Stimulated activated naive CD4-positive, alpha-beta T cell (primary cell): ENCODE measurements at places on chromosomes 16 and 17.

DNA sequence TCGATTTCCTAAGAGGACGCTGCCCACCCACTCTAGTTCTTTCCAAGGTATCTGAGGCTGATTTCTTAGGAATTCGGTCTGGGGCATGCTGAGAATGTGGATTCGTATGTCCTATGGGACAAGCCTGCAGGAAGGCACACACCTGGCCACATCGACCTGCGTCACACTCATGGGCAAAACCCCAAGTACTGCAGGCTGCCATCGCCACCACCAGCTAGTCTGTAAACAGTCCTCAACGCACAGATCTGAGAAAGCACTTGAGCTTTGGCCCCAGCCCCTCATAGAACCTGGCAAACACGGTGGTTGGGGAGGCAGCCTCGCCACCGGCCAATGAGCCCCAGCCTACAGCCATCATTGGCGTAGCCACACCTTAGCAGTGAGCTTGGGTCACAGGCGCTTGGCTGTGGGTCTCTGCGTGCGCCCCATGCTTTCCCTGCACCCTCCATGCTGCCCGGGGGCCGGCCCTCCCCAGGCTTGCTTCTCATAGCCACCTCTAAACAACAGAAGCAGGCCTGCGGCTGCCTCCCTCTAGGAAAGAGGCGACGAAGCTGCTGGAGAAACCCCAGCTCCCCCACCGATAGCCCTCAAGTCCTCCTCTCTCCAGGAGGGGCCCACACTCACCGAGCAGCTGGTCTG is 75.1 kb downstream of the ZNF778 start:
- DNase-seq = no peak

GRCh38 chr16:28297784-28298510 is 5.6 kb downstream of the SBK1 start:
- DNase-seq = no peak

GRCh38 chr16:58022601-58023371 is 2.8 kb upstream of the MMP15 start:
- DNase-seq = no peak

GRCh38 chr17:46072998-46073397 is 73.9 kb downstream of the STH start:
- DNase-seq = no peak

DNA sequence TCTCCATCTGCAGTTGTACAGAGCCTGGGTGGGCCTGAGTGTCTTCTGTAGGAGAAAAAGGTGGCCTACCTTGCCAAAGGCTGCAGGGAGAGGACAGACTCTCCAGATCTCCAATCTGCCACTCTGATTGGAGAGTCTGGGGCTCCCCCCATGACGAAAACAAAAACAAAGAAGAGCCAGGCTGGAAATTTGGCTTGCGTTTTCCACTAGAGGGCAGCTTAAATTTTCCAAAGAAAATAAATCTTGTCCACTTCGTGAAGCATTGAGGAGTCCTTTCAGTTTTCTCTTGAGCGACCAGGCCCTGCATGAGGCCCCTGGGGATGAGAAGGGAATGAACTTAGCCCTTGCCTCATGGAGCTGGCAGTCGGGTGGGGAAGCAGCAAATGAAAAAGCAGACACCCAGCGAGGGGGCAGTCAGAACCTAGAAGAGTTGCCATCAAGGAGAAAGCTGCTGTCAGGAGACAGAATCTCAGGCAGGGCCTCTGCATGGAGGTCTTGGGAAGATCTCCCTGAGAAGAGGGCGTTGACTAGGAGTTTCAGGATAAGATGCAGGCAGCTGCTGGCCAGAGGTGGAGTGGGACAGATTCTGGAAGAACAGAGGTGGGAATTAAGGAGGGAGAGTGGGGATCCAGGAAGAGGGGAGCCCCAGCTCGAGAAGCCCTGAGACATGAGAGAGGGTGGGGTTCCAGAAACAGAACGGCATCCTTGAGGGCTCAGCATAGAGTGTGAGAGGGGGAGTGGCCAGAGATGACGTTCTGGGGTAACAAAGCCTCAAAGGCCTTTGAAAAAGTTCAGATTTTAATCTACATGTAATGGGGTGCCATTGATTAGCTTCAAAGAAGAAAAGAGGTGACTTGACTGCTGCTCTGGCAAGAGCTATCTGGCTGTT is 8.4 kb upstream of the SHCBP1 start:
- no peak for DNase-seq
